CD4-positive, alpha-beta T cell treated with Interleukin-15 for 1 hour (primary cell): ENCODE measurements at places on chromosomes 13 and 19.

GRCh38 chr19:10517760-10518443, 655 bp upstream of the S1PR5 start:
- DNase-seq: peak; percentile 29

DNA sequence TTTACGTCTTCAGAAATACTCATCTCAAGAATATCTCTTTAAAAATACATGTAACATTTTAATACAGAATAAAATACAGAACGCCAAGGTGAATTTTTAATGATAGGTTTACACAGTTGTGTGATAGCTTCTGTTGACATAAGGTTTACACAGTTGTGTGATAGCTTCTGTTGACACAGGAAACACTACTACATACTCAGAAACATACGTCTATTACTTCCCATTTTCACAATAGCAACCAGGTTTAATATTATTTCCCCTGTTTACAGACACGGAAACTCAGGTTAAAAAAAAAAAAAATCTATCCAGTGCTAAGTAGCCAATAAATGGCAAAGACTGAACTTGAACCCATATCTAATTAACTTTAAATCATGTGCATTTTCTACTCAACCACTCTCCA, 571.2 kb downstream of the LIG4 start:
- DNase-seq: no peak

- no peak for DNase-seq
These were observed 10.6 kb upstream of the MADCAM1 start for GRCh38 chr19:485583-486236.

DNA sequence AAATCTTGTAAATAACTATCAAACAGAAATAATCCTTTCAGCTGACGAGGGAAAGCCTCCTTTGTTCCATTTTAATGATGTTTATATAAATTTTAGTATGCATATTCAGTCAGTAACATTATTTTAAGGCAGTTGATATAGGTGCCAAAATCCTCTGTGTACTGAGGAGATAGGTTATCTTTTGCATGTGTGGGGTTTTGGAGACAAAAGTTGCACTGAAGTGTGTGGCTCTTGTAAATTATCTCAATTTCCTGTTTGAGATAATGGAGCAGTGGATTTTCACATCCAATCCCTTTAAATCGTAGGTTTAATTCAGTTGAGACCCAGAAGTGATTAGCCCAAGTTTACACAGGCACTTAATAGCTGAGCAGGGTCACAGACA, 106.6 kb downstream of the RGCC start:
- no peak for DNase-seq

GRCh38 chr13:22589880-22590279, 590.9 kb upstream of the SGCG start:
- no peak for DNase-seq

DNA sequence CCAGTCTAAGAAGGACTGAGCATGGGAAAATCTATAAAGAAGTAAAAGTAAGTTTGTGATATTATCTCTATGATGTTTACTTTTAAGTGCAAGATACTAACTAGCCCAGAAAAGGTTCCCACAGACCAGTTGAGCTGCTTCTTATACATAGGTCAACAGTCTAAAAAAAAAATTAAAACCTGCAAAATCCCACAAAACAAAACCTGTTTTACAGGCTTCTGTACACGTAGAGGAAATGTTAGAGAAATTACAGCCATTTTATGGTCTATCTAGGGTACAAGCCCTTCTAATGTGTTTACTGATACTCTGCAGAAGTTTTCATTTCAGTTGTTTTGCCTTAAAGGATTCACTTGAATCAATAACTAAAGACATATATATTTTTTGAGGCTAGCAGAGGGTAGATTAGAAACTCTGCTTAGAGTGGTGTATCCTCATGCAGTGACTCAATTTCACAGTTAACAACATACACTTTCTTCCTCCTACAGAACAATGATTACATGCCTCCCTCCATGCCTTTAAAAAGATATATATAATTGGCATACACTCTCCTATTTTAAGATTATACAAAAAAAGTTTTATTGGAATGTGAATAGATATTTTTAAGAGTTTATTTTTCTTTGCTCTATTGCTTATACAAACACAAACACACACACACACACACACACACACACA, 43.9 kb downstream of the CAB39L start:
- no peak for DNase-seq

DNA sequence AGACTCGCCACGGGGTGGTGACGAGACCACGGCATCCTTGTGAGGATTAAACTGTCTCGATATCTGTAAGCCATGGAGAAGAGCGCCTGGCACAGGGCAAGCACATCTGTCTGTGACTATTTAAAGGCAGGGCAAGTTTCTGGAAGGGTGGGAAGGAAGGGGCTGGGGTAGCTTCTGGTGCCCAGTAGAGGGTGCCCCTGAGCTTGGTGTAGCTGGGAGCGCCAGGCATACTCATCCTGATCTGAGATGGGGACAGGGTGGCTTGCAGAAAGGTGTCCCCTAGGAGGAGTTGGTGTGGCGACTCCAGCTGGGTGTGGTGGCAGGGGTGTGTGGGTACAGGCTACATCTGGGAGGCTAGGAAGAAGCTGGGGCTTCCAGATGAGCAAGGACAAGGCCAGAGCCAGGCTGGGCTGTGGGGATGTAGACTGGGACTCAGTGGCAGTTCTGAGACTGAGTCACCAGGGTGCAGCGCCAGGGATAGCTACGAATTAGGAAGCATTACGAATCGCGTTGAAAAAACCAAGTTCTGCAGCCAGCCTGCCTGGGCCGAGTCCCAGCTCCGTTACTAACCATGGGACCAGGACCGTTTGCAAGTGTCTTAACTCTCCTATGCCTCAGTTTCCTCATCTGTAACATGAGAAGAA, 23.1 kb upstream of the ASPDH start:
- no peak for DNase-seq

DNA sequence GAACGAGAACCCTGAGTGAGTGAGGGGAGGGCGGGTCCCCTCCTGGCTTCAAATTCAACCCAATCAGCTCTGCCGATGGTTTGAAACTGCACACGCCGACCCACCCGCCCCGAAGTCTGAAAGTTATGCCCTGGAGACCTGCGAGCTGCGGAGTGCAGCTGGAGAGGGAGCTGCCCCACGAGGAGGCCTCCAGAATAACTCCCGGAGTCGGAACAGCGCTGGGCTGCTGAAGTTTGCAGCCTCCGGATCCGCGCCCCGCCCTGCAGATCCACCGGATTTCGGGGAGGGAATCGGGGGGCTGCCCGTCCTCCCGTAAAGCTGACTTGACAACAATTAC, 7.0 kb downstream of the POU4F1 start:
- DNase-seq: no peak

- DNase-seq: peak; percentile 57
These were observed 10.0 kb downstream of the NDUFB7 start for GRCh38 chr19:14561847-14562351.

DNA sequence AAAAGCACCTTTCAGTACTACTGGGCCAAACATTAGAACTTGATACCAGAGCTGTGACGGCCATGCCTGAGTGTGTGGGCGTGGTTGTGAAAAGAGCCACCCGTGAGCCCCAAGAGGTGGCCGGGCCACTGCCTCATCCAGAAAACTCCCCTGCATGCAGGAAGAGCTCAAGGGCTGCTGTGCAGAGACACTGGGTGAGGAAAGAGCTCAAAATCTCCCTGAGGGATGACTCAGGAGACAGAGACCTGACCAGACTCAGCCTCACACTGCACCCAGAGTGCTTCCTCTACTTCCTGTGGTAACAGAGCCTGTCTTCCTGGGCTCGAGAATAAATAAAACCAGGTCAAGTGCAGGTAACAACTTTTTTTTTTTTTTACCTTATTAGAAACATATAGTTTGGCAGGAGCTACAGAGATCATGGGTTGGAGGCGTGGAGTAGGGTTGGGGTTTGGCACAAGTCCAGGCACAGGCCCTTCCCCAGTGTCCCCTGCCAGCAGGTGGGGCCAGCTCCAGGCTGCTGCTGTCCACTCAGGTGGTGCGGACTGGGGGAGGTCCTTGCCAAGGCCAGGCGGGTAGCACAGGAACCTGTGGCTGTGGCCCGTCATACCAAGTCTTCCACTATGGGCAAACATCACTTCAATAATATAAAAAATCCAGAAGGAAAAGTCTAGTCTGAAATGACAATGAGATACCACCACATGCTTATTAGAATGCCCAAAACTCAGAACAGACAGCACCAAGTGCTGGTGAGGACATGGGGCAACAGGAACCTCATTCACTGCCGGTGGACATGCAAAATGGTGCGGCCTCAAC, 25.5 kb downstream of the ELL start:
- DNase-seq: peak; percentile 86

DNA sequence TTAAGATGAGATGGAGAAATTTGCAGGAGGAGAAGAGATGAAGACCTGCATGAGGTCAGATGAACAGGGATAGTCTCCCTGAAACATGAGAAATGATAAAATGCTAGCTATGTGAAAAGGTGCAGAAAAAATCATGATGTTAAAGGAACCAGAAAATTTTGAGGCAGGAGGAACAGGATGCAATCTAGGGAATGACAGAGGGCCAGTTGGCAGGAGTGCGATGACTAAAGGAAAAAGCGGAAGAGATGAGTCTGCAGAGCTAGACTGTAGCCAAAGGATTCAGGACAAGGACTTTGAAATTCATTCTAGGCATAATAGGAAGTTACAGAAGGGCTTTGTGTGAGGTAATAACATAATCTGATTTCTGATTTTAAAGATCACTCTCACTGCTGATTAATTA, 77.9 kb downstream of the TRPC4 start:
- DNase-seq: no peak

GRCh38 chr19:17079710-17080439, 4.3 kb downstream of the MYO9B start:
- peak; percentile 69 for DNase-seq

DNA sequence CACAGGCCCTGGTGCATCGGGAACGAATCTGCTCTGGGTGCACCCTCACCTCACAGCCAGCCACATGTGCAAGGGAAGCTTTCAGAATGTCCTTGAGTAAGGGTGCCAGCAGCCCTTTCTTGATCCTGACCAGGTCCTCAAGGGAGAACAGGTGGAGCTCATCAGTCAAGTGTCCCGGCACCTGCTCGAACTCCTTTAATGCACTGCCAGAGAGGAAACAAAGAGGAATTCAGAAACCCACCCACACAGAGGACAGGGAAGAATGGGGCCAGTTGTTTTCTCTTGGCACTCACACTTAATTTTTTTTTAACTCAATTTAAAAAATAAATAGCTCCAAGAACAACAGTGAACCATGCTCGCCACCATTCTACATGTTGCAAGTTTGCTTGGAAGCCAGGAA, 41.7 kb downstream of the RUBCNL start:
- no peak for DNase-seq

GRCh38 chr13:30148786-30149185, 158.6 kb downstream of the KATNAL1 start:
- no peak for DNase-seq

GRCh38 chr19:54449701-54450069, 686 bp downstream of the LENG8 start:
- DNase-seq: no peak

DNA sequence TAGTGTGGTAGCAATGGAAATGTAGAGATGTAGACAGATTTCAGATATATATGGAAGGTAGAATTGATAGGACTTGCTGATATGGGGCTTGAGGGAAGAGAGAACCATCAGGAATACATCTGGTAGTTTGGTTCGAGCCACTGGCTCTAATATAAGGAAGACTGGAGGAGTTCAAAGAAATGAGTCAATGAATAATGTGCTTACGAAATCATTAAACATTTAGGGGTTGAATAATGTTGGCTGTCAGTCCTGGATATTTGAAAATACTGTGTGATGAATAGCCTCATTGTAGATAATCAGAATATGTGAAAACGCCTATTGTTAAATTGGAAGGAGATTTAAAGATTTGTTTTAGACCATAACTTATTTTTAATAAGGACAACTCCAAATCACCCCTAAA, 21.6 kb downstream of the SGCG start:
- no peak for DNase-seq

DNA sequence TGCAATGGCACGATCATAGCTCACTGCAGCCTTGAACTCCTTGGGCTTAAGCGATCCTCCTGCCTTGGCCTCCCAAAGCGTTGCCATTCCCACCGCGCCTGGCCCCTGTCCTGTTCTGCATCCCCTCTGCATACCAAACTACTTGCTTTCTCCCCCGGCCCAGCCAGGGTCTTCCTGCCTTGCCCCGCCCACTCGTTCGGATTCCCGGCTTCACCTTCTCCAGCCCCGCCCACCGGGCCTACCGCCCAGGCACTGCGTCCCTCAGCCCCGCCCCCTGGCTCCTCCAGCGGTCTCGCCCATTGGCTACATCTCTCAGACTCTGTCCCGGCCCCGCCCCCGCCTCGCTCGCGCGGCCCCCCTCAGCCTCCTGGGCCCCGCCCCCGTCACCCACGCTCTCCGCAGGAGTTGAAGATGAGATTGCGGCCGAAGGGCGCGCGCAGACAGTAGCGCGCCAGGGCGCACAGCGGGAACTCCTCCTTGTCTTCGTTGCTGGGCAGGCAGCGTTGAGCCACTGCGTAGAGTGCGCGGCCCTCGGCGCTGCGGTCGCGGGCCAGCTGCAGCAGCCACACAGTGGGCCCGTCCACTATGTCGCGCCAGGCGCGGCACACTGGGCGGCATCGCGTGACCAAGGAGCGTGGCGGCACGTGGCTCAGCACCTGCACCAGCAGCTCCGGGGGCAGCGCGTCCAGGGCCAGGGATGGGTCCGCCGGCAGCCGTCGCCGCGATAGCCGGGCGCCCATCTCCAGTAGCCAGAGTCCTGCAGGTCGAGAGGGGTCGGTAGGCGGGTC, 19.0 kb downstream of the MRPS12 start:
- peak; percentile 85 for DNase-seq

DNA sequence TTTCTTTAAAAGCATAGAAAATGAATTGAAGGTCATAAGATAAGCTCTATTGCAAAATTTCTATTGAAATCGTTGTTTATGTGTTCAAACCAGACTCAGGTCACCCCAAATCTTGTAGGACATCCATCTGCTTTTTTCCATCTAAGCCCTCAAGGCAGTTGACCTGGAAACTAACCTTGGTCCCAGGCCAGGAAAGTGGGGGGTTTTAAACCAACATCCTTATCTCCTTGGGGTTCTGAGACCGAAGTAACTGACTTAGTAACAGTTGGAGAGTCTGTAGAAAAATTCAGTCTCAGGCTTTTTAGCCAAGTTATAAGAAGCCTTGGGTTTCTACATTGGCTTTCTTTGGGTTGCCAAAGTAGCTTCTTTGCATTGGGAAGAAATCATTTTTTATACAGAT, 23.4 kb downstream of the ZNF507 start:
- DNase-seq: no peak

GRCh38 chr13:107461751-107462150, 753.6 kb downstream of the LIG4 start:
- no peak for DNase-seq
